ENCODE measurements at places on chromosomes 6 and 20.
A peak's percentile ranks its signal among the peaks of the same experiment; 100 is the strongest.

- DNase-seq, result peak; percentile 13
Observed at GRCh38 chr20:17281478-17281877, 54.6 kb downstream of the PCSK2 start.

- DNase-seq, result peak; percentile 33
Observed at GRCh38 chr20:37276494-37277252, 12.8 kb upstream of the MANBAL start.

DNA sequence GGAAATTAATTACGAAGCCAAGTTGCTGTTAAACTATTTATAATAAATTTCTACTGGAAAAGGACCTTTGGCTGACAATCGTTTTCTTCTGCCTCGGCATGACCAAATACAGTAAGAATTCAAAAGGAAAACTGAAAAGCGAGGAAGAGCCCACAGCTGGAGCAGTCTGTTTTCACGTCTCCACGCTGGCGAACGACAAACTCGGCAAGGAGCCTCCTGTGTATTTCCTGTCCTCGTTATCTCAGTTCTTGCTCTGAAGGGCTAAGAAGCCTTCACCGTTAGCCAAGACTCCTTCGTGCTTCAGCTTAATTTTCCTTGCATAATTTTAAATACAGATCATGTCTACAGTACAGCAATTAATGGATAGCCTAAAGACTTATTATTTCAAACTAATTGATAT lies 214.3 kb upstream of the PLCB4 start:
- DNase-seq, result no peak

DNA sequence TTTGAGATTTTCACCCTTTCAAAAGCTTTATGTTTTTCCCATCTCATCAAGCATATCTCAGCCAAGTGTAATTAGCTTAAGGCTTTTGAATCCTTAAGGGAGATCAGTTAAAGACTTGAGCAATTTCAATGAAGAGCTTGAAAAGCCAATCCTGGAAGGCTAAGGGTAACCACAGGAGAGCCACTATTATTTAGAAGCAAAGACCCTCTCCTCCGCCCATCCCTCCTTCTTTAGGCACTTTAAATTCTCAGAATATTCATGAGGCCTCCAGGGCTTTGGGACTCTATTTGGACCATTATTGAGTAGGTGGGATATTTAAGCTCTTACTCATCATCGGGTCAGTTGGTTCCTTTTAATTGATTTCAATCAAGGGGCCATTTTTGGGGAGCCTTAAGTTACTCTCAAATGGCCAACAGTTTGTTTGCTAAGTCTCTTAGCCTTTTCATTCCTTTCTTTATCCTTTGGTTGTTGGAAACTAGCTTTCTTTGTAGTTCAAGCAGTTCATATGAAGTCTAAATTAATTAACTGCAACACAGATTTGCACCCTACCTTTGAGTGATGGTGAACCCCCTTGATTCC lies 567.2 kb downstream of the KIF16B start:
- no peak for DNase-seq

GRCh38 chr20:9600562-9600961 lies 86.2 kb downstream of the LAMP5 start:
- no peak for DNase-seq

- DNase-seq, result no peak
Observed at GRCh38 chr6:21826904-21827303, 233.4 kb downstream of the SOX4 start.

GRCh38 chr6:90386399-90387382 lies 90.0 kb upstream of the BACH2 start:
- DNase-seq, result no peak

- DNase-seq, result peak; percentile 77
Observed at GRCh38 chr6:158666628-158667359, 16.9 kb downstream of the SYTL3 start.

- DNase-seq, result peak; percentile 24
Observed at GRCh38 chr20:17568972-17569521, 828 bp upstream of the DSTN start.

- DNase-seq, result no peak
Observed at GRCh38 chr20:24648919-24649318, 179.5 kb downstream of the SYNDIG1 start.

GRCh38 chr20:9837634-9838033 lies 1.2 kb downstream of the PAK5 start:
- no peak for DNase-seq

DNA sequence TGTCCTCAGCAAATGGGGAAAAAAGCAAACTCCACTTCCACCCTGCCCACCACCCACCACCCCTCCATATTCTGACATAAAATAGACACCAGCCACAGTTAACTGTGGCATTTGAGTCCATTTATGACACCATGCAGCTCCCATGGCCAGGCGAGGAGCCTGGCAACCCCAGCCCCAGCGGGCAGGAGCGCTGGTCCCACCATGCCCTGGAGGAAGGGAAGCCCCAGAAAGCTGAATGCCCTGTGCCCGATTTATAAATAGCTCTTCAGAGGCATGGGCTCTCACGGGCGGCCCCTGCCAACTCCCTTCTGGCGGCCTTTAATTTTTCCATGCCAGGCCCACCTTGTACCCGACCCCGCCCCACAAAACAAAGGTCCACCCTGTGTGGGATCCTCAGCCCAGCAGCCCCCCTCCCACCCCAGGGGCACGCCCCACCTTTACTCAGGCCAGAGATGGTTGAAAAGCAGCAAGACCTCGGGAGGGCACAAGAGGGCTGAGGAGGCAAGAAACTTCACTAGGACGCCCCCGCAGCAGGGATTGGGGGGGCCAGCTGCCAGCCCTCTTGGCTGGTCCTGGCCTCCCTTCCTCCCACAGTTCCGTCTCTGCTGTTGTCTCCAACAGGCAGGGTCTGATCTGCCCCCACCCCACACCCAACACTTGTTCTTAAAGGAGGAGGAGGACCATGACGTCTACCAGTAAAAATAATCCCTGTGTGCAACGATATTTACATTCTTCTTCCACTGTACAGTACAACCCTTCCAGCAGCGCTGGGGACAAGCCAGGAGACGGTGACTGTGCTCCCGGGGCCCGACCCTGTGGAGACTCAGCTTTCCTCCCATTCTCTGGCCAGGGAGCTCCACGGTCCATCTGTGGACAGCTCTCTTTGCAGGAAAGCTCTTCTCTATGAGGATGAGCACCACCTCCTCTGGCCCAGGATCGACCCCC lies 115.6 kb upstream of the CDYL start:
- no peak for DNase-seq

DNA sequence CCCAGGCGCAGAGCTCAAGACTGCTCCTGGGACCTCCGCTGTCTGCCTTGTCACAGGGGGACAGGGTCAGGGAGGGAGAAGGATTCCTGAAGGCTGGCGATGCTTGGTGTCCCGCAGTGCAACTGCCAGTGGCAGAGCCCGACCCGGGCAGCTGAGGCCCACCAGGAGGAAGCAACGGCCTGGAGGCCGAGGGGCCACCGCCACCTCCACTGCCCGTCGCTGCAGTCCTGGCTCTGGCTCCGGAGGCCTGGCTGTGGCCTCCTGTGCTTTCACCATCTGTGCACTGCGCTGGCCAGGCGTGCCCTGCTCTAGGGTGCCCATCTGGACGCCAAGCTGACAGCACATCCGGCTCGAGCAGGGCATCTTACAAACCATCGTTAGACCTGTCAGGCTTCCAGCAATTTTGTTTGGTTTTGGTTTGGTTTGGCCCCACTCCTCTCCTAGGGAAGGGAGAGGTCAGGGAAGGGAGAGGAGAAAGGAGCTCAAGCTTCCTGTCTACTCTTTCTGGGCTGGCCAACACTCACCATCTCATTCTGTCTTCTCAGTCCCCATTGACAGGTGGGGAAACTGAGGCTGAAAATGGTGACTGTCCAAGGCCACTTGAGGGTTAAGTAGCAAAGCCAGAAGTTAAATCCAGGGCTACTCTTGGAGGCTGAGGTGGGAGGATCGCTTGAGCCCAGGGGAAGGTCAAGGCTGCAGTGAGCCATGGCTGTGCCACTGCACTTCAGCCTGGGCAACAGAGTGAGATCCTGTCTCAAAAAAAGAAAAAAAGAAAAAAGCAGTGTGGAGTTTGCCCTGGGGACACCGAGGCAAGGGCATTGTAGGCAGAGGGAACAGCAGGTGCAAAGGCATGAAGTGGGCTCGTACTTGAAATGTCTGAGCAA lies 37.7 kb upstream of the NOL4L start:
- DNase-seq, result no peak

- no peak for DNase-seq
Observed at GRCh38 chr6:90895299-90896074, 308.6 kb upstream of the MAP3K7 start.

GRCh38 chr6:26205625-26206574 lies 118.7 kb downstream of the HFE start:
- DNase-seq, result peak; percentile 96

- DNase-seq, result no peak
Observed at GRCh38 chr6:44229376-44230033, 6.1 kb downstream of the SLC29A1 start.

GRCh38 chr6:132954936-132955335 lies 140.6 kb downstream of the RPS12 start:
- DNase-seq, result no peak

DNA sequence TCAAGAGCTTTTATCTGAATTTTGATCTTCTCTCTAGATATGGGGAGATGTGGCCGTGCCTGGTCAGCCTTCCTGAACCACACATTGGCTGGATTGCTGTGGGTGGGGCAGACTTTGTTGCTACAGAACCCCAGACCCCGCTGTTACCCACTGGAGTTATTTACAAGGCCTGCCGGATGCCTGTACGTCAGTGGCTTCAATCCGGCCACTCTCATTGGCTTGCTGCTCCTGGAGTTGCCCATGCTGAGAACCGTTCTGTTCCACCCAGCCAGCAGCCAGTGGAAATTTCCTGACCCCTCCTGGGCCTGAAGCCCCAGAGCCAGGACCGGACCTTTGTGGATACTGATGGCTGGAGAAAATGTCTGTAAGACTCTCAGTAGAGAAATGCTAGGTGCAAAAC lies 101.9 kb downstream of the TFAP2C start:
- no peak for DNase-seq

GRCh38 chr20:44616604-44616964 lies 34.2 kb downstream of the PKIG start:
- DNase-seq, result no peak

GRCh38 chr20:24108581-24108980 lies 120.0 kb upstream of the GGTLC1 start:
- DNase-seq, result no peak

GRCh38 chr20:40304119-40304613 lies 384.9 kb downstream of the MAFB start:
- no peak for DNase-seq

DNA sequence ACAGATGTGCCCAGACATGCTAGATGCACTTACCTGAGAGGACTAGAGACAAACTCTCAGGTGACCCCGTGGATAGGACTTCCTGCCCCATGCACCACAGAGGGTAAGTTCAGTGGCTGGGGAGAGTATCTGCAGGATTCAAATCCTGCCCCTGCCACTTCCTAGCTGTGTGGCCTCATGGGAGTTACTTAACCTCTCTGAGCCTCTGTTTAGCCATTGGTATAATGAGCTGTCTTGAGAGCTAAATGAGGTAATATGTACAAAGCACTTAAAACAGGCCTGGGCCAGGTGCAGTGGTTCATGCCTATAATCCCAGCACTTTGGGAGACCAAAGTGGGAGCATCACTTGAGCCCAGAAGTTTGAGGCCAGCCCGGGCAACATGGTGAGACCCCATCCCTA lies 59.3 kb downstream of the GRM4 start:
- DNase-seq, result no peak

DNA sequence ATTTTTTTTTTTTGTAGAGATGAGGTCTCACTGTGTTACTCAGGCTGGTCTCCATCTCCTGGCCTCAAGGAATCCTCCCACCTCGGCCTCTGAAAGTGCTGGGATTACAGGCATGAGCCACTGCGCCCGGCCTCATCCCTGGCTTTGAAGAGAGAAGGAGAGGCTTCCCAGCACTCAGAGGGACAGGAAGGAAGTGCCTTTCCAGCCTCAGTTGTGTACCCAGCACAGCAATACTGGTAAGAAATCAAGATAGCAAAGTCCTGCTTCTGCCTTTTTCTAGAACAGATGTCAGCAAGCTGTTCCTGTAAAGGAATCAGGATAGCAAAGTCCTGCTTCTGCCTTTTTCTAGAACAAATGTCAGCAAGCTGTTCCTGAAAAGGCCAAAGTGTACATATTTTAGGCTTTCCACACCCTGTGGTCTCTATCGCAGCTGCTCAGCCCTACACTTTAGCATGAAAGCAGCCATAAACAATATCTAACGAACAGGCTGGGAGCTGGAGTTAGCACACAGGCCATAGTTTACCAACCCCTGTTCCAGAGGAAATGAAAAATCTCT lies 6.3 kb upstream of the PLTP start:
- DNase-seq, result no peak

GRCh38 chr6:6994796-6995195 lies 113.0 kb upstream of the RREB1 start:
- DNase-seq, result no peak

GRCh38 chr20:32539817-32540675 lies 45.1 kb downstream of the NOL4L start:
- DNase-seq, result peak; percentile 55

GRCh38 chr6:136181861-136182260 lies 68.2 kb downstream of the MTFR2 start:
- no peak for DNase-seq

- DNase-seq, result no peak
Observed at GRCh38 chr20:60052322-60052721, 94.1 kb downstream of the CDH26 start.

DNA sequence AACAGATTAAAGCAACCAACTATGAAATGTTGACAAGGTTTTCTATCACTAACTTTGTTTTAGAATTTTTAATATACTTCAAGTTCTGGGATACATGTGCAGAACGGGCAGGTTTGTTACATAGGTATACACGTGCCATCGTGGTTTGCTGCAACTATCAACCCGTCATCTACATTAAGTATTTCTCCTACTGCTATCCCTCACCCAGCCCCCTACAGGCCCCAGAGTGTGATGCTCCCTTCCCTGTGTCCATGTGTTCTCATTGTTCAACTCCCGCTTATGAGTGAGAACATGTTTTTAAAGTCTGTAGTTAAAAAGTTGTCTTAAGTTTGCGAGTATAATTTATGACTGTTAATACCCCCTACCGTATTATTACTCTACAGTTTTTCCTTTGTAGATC lies 844.3 kb upstream of the MANEA start:
- no peak for DNase-seq

GRCh38 chr6:83429269-83429668 lies 1.6 kb downstream of the ME1 start:
- DNase-seq, result no peak

GRCh38 chr6:41053041-41053440 lies at the start of gene APOBEC2:
Gene APOBEC2, plus strand, starts transcription at chr6:41053202. Its CDS starts 146 bp downstream, at chr6:41053348.
- no peak for DNase-seq

Data from KBM-7 (cell line).